Fibroblast of skin of left quadriceps (primary cell): ENCODE measurements at places on chromosomes 4 and X.

DNA sequence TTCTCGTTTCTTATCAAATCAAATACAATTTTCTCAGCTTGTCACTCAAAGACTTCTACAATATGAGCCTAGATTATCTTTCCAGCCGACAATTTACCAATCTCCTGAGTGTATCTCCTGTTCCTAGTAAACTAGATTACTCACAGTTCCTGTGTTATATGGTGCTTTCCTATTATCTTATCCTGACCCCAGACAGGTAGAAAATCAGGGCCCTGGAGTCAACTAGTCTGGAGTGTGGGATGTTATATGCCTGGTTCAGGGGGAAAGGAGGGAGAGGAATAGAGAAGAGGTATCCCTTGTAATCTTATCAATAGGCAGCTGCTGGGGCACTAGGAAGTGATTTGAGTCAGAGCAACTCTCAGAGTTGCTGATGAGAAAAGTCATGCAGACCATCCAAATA, 127.1 kb downstream of the SLC7A11 start:
- no peak for DNase-seq

- no peak for DNase-seq
Measured at GRCh38 chrX:152899874-152900719, 2.2 kb downstream of the ZNF185 start.

- DNase-seq = peak; percentile 20
Measured at GRCh38 chrX:72296991-72297390, 8.7 kb downstream of the CITED1 start.

DNA sequence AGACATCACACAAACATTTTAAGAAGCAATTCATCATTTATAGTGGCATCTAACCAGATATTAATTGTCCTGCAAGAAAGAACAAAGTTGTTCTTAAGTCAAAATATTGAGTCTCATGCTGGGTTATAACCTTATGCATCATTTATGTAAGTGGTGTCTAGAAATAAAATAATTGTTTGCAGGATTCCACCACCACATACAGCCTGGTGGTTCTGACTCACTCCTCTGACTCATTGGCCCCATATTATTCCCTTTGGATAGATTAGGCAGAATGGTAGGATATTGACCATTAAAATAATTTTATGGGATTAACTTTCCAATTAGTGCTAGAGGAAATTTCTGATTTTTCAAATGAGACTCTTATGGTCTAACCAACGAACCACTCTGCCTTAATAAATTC, 384.5 kb downstream of the GRXCR1 start:
- DNase-seq = peak; percentile 20

DNA sequence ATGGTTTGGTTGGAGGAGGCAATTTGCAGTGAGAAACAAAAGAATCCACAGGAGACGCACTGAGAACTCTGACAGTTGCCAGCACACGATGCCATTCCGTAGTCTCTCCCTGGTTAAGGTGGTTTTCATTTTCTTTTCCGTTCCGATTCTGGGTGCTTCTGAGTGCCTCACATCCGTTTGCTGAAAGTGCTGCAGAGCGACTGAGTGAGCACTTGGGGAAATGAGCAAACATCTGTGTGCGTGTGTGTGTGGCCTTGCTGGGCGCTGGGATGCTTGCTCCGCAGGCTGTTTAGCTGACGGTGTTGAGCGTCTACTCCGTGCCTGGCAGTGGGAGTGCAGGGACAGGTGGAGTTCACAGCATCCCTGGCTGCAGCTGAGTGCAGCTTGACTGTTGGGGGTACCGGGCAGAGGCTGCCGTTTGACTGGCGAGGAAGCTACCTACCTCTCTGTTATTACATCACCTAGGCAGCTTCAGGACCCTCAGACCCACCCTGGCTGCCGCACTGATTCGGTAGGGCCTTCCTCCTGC, 49.3 kb downstream of the SORCS2 start:
- DNase-seq = no peak

GRCh38 chr4:8391972-8392371, 48.6 kb downstream of the ACOX3 start:
- DNase-seq = no peak

GRCh38 chr4:160717848-160718247, 1446.0 kb downstream of the FSTL5 start:
- no peak for DNase-seq
